ENCODE measurements at places on chromosomes 7 and 10. TPM values are rescaled to one million over a fixed set of nuclear protein-coding genes. Genes with fewer than 3 reads are reported as not detected.

DNA sequence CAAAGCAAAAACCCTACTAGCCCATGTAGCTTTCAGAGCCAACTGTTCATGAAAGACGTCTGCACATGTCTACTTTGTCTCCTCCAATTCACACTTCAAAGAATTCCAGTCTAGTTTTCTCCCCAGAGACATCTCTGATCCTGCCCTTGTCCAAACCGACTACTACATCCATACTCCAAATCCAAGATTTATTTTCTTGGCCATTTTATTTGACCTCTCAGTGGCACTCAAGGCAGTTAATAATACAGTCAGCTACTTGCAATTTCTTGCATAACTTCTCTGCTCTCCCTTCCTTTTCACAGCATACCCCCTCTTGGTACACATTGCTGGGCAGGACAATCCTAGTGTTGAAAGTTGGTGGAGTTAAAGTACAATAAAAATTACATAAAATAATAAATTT, 170.9 kb upstream of the INHBA start:
- DNase-seq, result no peak

DNA sequence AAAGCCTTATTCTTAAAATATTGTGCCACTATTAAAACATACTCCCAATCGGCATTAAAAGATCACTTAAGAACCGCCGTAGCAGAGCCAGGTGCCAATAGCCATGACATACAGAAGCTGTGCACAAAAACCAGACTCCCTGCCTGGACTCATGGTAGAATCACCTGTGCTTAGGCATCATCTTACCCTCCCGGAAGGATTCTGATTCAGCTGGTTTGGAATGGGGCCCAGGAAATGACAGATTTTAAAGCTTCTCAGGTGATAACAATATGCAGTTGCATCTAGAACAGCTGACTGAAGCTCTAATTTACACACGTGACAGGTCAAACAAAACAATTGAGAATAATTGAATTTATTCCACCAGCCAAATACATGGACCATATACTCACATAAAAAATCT, 10.7 kb downstream of the A1CF start:
- no peak for DNase-seq

DNA sequence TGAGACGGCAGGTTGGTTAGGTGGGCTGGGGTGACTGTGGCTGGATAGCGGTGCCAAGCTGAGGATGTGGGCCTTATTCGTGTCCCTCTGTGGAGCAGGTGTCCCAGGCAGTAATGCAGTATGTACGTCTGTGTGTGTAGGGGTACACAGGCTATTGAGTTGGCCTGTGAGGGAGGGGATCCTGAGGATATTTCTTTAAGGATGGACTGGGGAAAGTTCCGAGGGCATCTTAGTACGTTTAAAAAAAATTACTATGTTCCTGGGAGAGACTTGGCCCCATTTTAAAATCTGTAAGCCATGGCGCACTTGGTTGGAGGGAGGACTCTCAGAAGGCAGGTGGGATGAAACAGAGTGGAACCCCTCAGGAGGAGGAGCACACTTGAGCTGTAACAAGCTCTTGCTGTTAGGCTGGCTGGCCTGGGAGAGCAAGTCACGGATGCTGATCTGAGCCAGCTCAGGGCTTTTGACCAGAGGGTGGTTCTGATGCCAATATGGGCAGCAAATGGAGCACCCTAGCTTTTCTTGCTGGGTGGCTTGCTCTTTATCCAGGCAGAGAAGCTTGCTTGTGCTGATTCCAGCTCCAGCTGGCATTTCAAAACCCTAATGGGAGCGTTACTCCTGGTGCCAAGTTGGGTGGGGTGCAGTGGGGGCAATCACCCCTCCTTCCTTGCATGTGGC, 765 bp downstream of the WBP1L start:
- DNase-seq, result peak; percentile 35

DNA sequence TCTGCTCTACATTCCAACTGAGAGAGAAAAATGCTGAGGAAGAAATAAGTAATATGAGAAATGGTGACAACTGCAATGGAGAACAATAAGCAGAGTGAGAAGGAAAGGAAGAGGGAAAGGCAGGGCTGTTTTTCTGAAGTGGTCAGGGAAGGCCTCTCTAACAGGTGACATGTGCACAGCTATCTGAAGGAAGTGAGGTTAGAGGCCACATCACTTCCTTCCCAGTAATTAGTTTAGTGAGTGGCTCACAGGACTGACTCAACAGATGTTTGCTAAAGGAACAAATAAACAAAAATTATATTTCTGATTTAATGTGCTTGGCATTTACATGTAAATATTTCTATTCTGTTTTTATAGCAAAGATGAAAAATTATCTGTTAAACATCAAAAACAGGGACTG, 77.9 kb downstream of the ARHGAP21 start:
- no peak for DNase-seq

DNA sequence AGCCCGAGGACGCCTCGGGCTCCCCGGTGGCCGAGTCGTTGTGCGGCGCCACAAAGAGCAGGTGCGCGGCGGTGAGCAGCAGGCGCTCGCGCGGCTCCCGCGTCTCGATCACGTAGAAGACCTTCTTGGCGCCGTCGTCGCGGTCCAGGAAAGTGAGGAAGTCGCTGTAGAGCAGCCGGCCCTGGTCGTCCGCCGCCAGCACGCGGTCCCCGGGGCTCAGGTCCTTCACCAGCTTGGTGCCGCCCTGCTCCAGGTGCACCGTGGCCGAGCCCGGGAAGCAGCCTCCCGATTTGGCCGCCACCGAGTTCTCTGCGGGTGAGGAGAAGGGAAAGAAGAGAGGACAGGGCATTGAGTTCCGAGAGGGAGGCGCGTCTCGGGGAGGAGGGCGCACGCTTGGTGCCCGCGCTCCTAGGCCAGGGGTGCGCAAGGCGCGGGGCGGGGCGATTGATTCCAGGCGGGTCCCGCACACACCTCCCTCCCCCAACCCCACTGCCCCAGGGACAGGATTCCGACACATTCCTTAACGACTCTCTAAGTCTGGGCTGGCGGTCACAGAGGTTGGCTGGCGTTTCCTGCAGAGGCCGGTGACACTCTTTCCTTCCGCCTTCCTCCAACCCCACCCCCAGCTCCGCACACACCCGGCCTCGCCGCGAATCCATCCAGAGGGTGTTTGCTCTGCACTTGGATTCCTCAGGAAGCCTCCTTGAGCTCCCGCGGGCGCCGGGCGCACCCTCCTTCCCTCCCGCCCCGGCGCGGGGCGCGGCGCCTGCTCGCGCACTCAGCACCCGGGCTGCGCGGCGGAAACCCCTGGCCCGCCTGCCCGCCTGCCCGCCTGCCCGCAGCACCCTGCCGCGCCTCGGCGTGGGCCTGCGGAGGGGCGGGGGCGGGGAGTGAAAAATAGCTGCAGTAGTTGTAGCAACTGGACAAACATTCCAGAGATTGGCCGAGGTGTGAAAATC, 8.6 kb downstream of the SHH start:
- peak; percentile 55 for DNase-seq

GRCh38 chr7:16419126-16419525, 2.2 kb downstream of the CRPPA start:
- DNase-seq, result no peak

BAIAP2L1 gene
- total RNA-seq, result 21.6 TPM

C10orf62 gene
- total RNA-seq, result 2.2 TPM

HYAL4 gene
- not detected for total RNA-seq

All from right lobe of liver (tissue), 6 donors.